ENCODE measurements at places on chromosomes 6 and 20. TPM values are rescaled to one million over a fixed set of nuclear protein-coding genes. Genes with fewer than 3 reads are reported as not detected.
A peak's percentile ranks its signal among the peaks of the same experiment; 100 is the strongest.

- H3K4me3 ChIP-seq, result no peak overlapping the region
- H3K27me3 ChIP-seq, result no peaks in the 10 kb centered on the region
- no peaks in the 10 kb centered on the region for H3K36me3 ChIP-seq
- peaks cover 12% of the 10 kb centered on the region for H3K4me1 ChIP-seq
- DNase-seq, result no peak
- no peak overlapping the region for H3K27ac ChIP-seq
Observed at GRCh38 chr6:17867880-17868279, 119.6 kb downstream of the KIF13A start.

Gene PERP
- total RNA-seq, result 56.2 TPM

Gene SNTA1
- 29.9 TPM for total RNA-seq

DNA sequence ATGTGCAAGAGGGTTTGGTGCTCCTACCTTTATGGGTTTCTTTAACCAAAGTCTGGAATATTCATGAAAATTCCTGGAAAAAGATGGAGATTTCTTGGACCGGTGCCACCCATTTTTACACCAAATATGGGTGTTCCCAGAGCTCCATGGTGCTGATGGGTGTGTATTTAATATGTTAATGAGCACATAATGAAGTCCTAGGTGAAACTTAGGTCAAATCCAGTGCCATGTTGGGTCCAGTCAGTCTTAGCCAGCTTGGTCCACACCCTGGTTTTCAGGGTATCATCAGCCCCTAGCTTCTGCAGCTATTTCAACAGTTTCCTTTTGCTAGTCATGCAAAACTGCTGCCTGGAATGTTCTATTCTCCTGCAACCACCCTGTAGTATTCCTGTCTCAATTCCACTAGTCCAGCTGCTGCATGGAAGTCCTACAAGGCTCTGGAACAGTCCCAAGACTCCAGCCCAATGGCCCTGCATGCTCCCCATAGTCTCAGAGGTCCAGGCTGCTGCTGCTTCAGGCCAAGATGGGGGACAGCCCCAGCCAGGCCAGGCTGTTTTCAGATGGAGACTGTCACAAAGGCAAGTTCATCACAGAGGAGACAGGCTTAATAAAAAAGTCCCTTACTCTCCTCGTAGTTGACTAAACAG lies 31.8 kb downstream of the CST9L start:
- H3K4me1 ChIP-seq, result no peaks in the 10 kb centered on the region
- no peaks in the 10 kb centered on the region for H3K36me3 ChIP-seq
- H3K27me3 ChIP-seq, result no peaks in the 10 kb centered on the region
- no peak overlapping the region for H3K27ac ChIP-seq
- H3K4me3 ChIP-seq, result no peak overlapping the region

GRCh38 chr6:2264932-2265331 lies 19.5 kb upstream of the GMDS start:
- H3K36me3 ChIP-seq, result no peaks in the 10 kb centered on the region
- H3K4me3 ChIP-seq, result no peak overlapping the region
- H3K4me1 ChIP-seq, result no peaks in the 10 kb centered on the region
- H3K27me3 ChIP-seq, result no peaks in the 10 kb centered on the region
- DNase-seq, result no peak
- no peak overlapping the region for H3K27ac ChIP-seq

Gene PPP1R16B
- 3.4 TPM for total RNA-seq

DNA sequence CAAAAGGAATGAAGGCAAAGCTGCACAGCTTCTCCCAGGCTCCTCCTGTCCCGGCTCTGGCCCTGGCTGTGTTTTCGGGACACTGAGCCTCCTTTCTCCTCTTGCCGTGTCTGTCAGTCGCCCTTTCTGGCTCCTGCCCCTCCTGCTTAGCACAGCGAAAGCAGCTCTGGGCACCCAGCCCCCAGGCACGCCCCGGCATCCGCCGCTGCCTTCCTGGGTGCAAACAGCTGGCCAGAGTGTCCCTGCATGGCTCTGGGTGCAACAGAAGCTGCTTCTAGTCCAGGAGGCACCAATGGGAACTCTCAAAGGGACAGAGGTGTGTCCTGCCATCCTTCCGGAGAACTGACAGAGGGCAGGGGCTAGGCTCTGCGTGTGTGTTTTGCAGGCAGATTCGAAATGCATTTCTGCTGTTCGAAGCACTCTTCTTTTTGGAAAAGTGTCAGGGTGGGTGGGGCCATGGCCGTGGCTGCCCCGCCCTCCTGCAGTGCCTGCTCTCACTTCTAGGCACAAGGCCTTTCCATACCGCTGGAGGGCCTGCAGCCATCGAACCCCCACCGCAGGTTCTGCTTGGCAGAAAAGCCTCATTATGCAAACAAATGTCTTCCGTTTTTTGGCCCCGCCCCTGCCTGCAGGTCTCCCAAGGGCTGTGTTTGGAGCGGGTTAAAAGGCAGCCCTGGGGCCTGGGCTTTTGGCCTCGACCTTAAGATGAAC lies 15.5 kb downstream of the COL9A3 start:
- H3K36me3 ChIP-seq, result no peaks in the 10 kb centered on the region
- DNase-seq, result peak; percentile 67
- no peak overlapping the region for H3K27ac ChIP-seq
- H3K4me1 ChIP-seq, result peaks cover 7% of the 10 kb centered on the region

- H3K27me3 ChIP-seq, result no peaks in the 10 kb centered on the region
- no peak for DNase-seq
- H3K27ac ChIP-seq, result no peak overlapping the region
- no peak overlapping the region for H3K4me3 ChIP-seq
Observed at GRCh38 chr6:12866422-12867029, 150.0 kb downstream of the PHACTR1 start.

GRCh38 chr6:33215271-33216116 lies 7.2 kb downstream of the RING1 start:
- peaks cover 11% of the 10 kb centered on the region for H3K4me1 ChIP-seq
- H3K36me3 ChIP-seq, result no peaks in the 10 kb centered on the region
- DNase-seq, result no peak
- no peak overlapping the region for H3K27ac ChIP-seq
- H3K4me3 ChIP-seq, result no peak overlapping the region
- H3K27me3 ChIP-seq, result no peaks in the 10 kb centered on the region

- peaks cover 17% of the 10 kb centered on the region for H3K4me1 ChIP-seq
- no peaks in the 10 kb centered on the region for H3K36me3 ChIP-seq
- no peak for DNase-seq
Observed at GRCh38 chr20:47326658-47327268, 29.7 kb downstream of the ZMYND8 start.

GRCh38 chr6:106886081-106886843 lies 88.3 kb downstream of the CD24 start:
- H3K36me3 ChIP-seq, result no peaks in the 10 kb centered on the region
- no peak for DNase-seq
- no peak overlapping the region for H3K4me3 ChIP-seq
- no peaks in the 10 kb centered on the region for H3K27me3 ChIP-seq
- no peak overlapping the region for H3K27ac ChIP-seq

Measured in ovary (tissue), 10 donors.